ENCODE measurements at places on chromosomes 12 and 14.

- DNase-seq, result no peak
These were observed 890 bp downstream of the TEP1 start for GRCh38 chr14:20412411-20412810.

DNA sequence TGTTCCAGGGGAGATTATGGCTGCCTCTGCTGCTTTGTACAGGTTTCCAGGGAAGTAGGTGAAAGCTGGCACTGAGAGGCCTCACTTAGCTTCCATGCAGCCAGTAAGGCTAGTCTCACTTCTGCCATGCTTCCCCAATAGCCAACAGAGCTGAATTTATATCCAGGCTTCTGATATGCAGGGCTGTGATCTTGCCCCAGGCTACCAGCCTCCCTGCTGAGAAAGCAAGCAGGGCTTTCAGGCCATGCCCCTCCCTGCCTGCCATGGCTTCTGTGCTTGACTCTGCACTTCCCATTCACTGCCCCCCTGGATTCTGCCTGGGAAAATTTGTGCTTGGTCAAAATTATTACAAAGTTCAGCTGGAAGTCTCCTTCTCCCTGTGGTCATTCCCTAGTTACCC is 302.1 kb upstream of the FBXO33 start:
- no peak for DNase-seq

- no peak for DNase-seq
These were observed 570.1 kb downstream of the VRK1 start for GRCh38 chr14:97367278-97367677.

GRCh38 chr14:99732436-99733210 is 48.5 kb downstream of the CYP46A1 start:
- DNase-seq, result peak; percentile 54

DNA sequence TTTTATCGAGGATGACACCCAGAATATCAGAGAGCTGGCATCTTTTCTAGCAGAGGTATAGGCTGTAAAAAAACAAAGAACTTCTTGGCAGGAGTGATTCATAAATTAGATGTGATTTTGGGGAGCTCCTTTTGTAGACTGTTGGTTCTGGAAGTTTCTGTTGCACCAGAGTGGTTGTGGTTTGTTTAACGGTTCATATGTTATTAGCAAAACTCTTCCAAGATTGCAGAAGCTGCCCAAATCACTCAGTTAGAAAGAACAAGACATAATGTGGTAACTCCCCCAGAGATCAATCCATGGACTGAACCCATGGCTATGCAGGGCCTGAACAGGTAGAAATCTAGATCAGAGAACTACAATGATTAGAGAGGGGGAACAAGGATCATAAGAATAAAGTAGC is 6.7 kb upstream of the RNASE10 start:
- DNase-seq, result no peak

GRCh38 chr14:36070031-36070719 is 106.3 kb downstream of the PTCSC3 start:
- peak; percentile 54 for DNase-seq

DNA sequence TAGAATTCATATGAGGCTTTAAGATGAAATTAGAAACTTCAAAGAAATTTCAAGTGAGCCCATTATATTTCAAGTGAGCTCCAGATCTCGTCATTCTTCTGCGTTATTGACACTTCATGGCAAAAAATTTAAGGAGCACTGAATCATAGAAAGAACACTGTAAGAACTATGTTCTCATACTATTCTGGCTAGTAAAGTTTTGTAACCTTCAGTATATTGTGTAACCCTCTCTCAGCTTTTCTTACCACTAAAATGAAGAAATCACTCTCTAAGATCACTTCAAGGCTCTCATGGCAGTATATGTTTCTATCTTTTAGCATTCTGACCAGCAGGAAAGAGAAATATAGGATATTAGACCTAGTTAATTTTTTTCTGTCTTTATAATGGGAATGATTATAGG is 6.3 kb downstream of the GPHN start:
- no peak for DNase-seq

DNA sequence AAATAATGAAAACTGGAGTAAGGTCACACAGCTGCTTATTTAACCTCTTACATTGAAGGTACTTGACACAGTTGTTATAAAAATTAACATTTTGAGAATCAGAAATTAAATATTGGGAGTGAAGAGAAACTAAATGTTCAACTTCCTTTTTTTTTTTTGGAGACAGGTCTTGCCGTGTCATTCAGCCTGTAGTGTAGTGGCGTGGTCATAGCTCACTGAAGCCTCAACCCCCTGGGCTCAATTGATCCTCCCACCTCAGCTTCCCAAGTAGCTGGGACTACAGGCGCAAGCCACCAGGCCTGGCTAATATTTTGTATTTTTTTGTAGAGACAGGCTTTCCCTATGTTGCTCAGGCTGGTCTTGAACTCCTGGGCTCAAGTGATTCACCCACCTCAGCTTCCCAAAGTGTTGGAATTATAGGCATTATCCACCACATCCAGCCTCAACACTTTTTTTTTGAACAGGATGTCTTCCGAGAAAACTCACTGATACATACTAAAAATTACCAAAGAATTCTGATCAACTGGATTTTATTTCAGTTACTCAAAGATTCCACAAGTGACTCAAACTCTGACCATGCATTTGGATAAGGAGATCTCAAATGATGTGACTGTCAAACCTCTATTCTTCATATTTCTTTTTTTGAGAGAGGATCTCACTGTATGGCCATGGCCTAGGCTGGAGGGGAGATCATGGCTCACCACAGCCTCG is 35.4 kb downstream of the SGPP1 start:
- DNase-seq, result no peak

DNA sequence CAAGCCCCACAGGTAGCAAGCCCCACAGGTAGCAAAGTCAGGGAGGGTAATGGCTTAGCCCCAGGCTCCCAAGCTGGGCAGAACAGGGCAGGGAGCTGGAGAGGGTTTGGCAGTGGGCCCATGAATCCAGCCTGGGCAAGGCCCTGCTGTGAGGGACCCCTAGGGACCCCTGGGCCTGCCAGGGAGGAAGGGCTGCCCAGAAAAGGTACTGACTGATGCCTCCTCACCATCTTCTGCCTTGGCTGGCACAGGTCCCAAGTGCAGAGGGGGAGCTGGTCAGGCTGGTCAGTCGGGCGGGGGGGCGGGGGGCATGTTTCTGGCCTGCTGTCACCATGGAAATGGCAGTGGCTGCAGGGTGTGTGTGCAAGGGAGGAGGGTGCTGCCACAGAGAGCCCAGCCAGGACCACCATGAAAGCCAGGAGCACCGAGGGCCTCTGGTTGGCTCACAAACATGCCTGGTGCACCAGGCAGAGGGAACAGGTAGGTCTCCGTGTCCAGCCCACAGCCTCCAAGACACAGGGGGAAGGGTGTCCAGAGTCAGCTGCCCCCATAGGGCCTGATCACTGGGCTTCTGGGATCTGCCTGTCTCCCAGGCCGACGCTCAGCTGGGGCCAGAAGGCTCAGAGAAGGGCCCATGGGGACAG is 1.5 kb upstream of the CRIP2 start:
- no peak for DNase-seq

GRCh38 chr12:102851246-102851645 is 65.8 kb downstream of the PAH start:
- DNase-seq, result no peak

GRCh38 chr14:64758025-64758521 is 53.8 kb downstream of the PLEKHG3 start:
- DNase-seq, result no peak

GRCh38 chr12:44628180-44628579 is 247.9 kb downstream of the NELL2 start:
- no peak for DNase-seq

DNA sequence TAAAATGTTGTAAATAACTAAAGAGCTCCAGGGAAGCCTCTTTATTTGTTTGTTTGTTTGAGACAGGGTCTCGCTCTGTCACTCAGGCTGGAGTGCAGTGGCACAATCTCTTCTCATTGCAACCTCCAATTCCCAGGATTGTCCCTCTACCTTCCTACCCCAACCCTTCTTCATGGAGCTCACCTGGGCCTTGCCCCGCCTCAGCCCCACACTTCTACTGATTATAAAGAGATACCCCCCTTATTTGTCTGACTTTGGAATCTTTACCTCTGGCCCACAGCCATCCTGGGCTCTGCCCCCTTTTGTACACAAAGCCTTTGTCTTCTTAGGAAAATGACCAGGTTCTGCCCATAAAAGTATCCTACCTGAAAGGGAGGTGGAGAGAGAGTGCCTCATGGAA is 9.1 kb upstream of the BLTP3B start:
- no peak for DNase-seq

Measured in activated naive CD4-positive, alpha-beta T cell treated with anti-CD3 and anti-CD28 coated beads, Interleukin-2, amount 50 U/mL, for 72 hours (primary cell).